Left ventricle myocardium inferior (tissue), 1 donor: ENCODE measurements at places on chromosomes 5 and 9. TPM values are rescaled to one million over a fixed set of nuclear protein-coding genes. Genes with fewer than 3 reads are reported as not detected.

ASPN gene
- 17.5 TPM for total RNA-seq

PCDHGB1 gene
- total RNA-seq: 5.7 TPM

SLC25A2 gene
- not detected for total RNA-seq

OR1L1 gene
- not detected for total RNA-seq

SERINC5 gene
- 12.2 TPM for total RNA-seq

PCDHB3 gene
- total RNA-seq: 0.77 TPM

HTR1A gene
- total RNA-seq: not detected

ARID3C gene
- not detected for total RNA-seq

LMX1B gene
- 1.3 TPM for total RNA-seq

MRPS27 gene
- total RNA-seq: 72.0 TPM

KIF4B gene
- not detected for total RNA-seq

GPR150 gene
- total RNA-seq: 0.14 TPM

INSYN2B gene
- 0.08 TPM for total RNA-seq

IRX4 gene
- total RNA-seq: 18.6 TPM

KIF24 gene
- 0.63 TPM for total RNA-seq

NPR2 gene
- total RNA-seq: 24.2 TPM
